ENCODE measurements at places on chromosomes 3 and 15. TPM values are rescaled to one million over a fixed set of nuclear protein-coding genes. Genes with fewer than 3 reads are reported as not detected.

Gene ENTPD3
- total RNA-seq = not detected

GRCh38 chr3:127448671-127449070 lies 141.9 kb downstream of the TPRA1 start:
- no peak for DNase-seq

GRCh38 chr15:40328176-40328575 lies 4.7 kb downstream of the INAFM2 start:
- DNase-seq = no peak

- DNase-seq = no peak
These were observed 55.3 kb downstream of the GTF2E1 start for GRCh38 chr3:120797857-120798256.

Gene ITIH1
- not detected for total RNA-seq

DNA sequence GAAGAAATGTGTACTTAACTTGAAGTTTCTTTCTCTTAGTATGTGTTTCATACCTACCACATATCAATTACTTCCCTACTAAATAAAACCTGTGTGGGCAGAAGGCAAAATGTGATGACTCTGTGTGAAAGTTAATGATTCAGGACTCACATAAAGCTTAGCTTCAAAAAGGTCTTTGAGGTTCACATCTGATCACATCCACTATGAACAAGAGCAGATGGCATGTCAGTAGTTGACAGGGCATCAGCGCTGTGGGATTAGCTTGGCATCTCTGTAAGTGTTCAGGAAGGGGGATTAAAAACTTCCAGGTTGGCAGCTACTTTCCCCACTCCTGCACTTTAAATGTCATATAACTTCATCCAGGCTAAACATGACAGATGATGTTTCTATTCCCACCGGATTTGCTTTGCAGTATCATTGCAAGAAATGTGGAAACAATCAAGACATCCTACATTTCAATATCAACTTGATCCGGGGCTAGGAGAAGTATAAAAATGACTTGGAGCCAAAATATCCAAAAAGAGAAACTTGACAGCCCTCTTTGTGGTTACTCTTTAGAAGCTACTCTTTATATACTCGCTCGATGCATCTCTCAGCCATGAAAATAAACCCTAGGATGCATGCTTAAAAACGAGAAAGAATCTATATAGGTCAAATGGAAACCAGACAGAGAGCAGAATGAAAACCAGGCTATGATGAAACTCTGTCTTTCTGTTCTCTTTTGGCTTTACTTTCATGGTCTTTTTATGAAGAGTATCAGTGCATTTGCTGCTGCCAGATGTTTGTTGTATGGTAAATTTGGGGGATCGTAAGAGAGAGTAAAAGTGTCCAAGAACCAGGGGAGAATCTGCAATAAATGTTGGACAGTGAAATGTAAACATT lies 273.1 kb upstream of the ALCAM start:
- DNase-seq = no peak

GRCh38 chr15:57112178-57112577 lies 193.7 kb downstream of the TCF12 start:
- DNase-seq = peak; percentile 29

- peak; percentile 58 for DNase-seq
These were observed 521.5 kb downstream of the PYDC2 start for GRCh38 chr3:191982481-191982880.

DNA sequence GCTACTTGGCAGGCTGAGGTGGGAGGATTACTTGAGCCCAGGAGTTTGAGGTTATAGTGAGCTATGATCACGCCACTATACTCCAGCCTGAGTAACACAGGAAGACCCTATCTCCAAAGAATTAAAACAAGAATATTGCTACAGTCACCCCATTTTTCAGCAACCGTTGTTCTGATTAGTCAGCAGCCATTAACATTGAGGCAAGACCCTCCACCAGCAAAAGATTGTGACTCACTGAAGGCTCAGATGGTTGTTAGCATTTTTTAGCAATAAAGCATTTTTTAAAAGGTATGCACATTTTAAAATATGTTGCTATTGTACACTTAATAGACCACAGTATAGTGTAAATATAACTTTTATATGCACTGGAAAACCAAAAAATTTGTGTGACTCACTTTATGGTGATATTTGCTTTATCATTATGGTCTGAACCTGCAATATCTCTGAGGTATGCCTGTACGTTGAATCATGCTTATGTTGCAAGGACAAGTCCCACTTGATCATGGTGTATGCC lies 492.6 kb downstream of the SQOR start:
- no peak for DNase-seq

Gene RAB6B
- 0.29 TPM for total RNA-seq

Gene BCHE
- 9.5 TPM for total RNA-seq

DNA sequence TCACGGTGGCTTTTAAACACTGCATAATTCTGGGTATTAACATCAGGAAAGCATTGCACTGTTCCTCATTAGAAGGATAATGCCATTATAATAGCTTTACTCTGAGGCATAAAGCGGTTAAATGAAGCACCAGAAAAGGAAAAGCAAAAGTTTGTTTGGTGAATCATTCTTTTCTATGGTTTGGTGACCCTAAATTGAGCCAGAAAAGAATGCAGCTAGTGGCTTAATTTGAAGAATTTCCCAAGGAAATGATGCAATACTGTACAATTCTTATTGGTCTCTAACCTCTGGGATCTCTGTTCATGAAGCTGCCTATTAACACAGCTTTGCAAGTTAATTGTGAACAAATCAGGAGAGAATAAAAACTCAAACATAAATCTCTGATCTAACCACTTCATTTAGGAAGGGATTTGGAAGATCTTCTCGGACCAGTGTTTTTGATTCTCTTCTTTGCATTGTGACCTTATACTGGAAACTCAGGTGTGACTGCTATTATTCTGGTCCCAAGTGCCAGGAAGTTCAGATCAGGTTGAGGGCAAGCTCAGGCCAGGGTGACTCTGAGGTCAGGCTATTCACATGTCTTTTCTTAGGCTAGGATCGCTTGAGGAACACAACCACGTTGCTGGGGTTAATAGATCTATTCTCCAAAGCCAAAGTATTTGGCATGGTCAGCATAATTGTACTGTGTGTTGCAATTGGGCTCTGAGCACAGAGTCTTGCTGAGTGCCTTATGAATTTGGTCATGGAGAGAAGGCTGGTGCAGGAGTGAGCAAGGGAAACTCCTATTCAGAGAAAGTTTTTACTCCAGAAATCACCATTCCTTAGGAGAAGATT lies 11.3 kb upstream of the DLG1 start:
- peak; percentile 96 for DNase-seq

DNA sequence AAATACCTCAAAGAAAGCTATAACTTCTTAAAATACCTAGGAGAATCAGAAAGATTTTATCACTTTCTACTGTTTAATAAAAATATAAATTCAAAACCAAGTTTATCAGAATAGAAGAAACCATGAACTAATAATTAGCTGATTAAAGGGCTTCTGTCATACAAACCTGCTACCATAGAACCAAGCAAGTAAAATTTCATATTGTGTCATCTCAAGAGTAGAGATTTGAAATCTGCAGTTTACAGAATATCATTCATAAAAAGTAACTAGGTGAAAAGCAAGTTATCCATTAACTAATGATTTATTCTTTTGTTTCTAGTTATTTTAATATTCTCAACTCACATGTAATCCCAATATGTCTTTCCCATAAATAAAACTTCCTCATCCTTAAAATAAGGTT lies 36.8 kb upstream of the XXYLT1 start:
- DNase-seq = no peak

Gene IGSF10
- 0.59 TPM for total RNA-seq

DNA sequence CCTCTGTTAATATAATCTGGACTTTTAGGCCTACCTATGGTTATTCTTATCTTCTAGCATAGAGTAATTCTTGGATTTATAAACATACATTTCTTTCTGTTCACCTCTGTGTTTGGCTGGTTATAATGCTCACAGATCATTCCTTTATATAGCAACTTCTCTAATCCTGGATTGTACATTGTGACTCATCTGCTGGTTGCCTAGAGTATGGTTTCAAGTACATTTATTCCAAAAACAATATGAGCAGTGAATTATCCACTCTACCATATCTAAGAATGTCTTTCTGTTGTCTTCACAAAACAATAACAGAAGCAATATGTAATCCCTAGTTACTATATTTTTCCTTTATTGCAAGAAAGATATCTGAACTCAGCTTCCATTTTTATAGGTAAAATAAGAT lies 35.3 kb downstream of the FSIP1 start:
- peak; percentile 47 for DNase-seq

Gene REC114
- total RNA-seq = not detected

GRCh38 chr3:44896440-44896839 lies 22.0 kb downstream of the TGM4 start:
- DNase-seq = no peak

Gene BCL2A1
- total RNA-seq = 3.0 TPM

DNA sequence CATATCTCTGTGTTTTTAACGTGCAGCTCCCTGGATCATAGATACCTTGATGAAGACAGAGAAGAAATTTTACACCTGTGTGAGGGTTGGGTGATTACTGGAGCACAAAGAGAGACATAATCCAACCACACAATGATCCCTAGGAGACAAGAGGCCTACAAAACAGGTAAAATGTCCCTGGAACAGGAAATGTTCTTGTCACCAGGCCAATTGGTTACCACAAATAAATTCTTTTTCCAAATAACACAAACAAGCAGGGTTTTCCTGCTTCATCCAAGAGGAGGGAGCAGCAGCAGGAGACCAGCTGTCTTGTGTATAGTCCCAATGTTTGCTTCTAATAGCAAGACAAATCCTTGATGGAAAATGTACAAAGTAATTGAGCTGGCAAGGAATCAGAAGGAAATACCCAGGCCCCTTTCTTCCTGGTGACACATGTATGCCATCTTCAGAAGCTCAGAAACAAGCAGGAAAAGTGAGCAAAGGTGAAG lies 1.4 kb downstream of the MGLL start:
- peak; percentile 45 for DNase-seq

GRCh38 chr15:25268166-25268565 lies 170.7 kb downstream of the UBE3A start:
- no peak for DNase-seq

- no peak for DNase-seq
These were observed 104.3 kb upstream of the TMC3 start for GRCh38 chr15:81478354-81478753.

Gene SYNPR
- not detected for total RNA-seq

DNA sequence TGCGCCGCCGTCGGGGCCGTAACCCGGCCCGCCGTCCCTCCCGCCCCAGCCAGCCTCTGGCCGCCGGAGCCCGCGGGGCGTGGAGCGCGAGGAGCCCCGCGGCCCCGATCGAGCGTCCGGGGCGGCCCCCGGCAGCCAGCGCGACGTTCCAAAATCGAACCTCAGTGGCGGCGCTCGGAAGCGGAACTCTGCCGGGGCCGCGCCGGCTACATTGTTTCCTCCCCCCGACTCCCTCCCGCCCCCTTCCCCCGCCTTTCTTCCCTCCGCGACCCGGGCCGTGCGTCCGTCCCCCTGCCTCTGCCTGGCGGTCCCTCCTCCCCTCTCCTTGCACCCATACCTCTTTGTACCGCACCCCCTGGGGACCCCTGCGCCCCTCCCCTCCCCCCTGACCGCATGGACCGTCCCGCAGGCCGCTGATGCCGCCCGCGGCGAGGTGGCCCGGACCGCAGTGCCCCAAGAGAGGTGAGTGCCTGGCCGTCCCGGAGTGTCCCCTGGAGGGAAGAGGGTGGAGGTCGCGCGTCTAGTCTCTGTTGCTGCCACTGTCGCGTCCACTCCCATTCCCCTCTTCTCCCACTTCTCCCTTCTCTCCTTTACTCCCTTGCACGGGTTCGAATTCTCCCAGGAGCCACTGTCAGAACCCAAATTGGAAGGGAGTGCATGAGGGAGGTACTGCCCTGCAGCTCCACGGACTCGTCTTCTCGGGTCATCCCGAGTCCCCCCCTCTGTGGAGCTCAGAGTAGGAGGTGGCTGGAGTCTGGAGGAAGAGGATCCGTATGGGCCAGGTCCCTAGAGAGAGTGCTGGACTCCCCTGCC lies 585 bp downstream of the CSK start:
- DNase-seq = peak; percentile 34
